Stimulated activated CD8-positive, alpha-beta memory T cell treated with anti-CD3 and anti-CD28 coated beads, Interleukin-7, amount 100 ng/mL, for 1 hour (primary cell): ENCODE measurements at places on chromosomes 7 and 10.

- no peak for DNase-seq
Observed at GRCh38 chr10:13631594-13631993, 44.8 kb downstream of the PRPF18 start.

DNA sequence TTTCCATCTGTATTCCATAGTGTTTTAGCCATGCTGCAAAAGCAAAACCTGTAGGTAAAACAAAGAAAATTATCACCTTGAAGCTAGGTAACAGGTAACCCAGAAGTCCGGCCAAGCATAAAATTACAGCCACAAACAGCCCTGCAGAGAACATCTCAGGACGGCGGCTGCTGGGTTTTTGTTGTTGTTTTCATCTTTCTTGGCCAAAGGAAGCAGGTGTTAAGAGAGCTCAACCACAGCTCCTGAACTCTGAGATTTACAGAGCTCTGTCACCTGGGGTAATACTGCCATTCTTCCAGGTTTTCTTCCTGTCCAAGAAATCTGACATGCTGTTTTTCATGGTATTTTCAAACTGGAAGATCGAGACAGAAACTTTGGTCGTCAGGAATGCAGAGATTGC lies 847 bp upstream of the SCIN start:
- DNase-seq = no peak

DNA sequence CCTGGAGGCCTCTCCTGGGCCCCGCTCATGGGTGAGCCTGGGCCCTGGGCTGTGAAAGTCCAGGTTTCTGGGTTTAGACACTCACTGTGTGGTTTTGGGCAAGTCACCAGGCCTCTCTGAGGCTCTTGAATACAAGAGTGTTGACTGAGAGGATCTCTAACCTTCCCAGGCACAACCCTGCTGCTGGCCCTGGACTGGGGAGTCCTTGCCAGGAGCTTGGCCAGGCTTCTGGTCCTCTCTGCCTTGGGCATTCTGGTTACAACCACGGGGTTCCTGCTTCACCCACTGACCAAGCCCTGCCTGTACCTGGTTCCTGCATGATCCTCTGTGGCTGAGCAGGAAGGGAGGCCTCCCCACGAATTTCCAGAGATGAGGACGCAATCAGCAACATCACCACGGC lies 63.6 kb upstream of the COL13A1 start:
- DNase-seq = no peak

DNA sequence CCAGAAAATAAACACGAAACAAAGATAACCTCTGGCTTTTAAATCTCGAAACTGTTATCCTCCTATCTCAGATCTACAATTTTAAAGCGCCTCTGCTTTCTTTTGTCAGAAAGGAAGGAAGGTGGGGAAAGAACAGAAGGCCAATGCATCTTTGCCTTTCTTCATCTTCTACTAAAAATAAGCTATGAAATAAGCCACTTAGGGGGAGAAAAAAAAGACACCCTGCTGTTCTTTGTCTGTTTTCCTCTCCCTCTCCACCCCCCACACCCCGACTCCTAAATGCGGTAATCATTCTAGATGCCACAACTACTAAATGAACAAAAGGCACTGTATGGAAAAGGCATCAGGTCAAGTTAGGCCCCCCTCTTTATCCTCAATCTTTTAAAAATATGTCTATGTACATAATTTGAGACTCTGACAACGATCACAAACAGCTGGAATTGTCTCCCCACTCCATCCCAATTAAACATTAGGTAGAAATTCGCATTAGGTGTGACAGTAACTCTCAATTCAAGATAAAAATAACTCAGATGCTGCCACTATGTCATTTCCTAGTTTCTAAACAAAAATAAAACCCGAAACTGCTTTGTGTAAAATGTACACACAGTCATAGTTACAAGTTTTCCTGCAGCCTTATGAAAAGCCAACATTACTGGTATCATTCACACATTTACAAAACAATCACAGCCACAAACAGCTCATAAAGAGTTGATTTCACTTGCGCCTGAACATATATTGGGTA lies 2.4 kb downstream of the UBE2H start:
- DNase-seq = no peak

- no peak for DNase-seq
Observed at GRCh38 chr7:127446842-127447241, 54.3 kb upstream of the ZNF800 start.

DNA sequence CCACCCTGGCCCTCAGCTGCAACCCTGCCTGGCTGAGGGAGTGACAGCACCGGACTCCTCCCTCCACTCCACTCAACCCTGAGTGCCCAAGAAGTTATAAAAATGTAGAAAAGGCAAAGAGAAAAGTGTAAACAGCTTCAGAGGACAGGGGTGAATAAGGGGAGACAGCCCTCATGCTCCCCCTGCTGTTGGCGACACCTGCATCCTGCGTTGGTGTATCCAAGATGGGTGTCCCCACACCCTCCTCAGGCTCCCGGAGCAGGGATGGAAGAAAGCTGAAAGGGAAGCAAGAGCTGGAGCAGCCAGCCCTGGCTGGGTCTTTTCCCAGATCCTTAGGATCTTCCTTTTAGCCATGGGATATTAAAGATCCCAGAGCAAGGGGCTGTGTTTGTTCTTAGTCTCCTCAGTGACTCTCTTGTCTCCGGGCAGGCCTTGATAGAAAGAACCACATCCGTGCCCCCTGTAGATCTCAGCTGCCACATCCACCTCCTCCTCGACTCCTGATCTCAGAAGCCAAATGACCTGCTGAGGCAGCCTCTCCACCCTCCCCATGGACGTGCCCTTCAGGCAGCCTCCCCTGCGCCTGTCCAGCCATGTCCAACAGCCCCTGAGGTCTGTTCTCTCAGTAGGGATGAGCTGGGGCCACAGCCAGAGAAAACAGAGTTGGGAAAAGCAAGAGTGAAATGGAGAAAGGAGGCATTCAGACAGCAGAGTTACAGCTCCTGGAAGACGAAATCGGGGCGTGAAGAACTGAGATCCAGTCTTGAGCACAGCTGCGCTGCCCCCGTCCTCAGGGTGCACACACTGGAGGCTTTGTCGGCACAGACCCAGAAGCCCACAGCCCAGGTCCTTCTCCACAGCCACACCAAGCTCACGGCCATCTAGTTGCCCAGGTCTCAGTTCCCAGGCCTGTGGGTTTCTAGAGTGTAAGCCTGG lies 6.8 kb downstream of the FAM131B start:
- DNase-seq = no peak

GRCh38 chr7:30814700-30815387 lies 43.6 kb downstream of the MINDY4 start:
- DNase-seq = no peak

DNA sequence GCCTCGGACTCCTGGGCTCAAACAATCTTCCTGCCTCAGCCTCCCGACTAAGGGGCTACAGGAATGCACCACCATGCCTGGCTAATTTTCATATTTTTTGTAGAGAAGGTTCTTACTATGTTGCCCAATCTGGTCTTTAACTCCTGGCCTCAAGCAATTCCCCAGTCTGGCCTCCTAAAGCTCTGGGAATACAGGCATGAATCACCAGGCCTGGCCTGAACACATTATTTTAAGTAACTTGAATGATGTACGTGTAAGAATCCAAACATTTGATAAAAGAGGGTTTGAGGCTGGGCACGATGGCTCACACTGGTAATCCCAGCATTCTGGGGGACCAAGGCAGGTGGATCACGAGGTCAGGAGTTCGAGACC lies 13.0 kb upstream of the BAMBI start:
- no peak for DNase-seq

GRCh38 chr7:115038158-115038557 lies 116.3 kb downstream of the MDFIC start:
- no peak for DNase-seq

DNA sequence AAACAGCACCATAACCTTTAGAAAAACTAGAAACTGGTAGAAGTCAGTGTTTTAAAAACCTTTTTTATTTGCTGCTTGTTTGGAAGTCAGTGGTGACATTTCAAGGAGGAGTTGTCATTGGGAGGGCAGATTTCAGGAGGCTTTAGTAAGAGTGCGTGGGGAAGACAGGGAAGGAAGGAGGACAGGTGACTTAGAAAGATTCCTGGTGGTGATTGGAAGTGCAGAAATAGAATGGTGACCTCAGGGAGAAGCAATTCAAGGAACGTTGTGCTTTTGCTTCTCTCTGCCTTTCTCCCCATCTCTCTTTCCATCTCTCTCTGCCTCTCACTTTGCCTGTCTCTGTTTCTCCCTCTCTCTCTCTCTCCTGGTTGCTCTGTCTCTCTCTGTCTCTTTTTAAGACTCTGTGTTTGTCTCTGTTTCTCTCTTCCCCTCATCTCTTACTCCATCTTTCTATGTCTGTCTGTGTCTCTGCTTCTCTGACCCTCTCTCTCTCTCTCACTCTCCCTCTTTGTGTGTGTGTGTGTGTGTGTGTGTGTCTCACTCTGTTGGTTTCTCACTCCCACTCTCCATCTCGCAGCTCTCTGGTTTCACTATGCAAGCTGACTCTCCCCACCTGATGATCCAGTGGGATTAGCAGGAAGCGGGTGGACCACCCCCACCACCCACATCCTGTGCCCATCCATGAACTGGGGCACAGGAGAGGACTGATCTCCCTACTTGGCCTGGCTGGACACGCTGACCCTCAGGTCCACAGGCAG lies 10.9 kb upstream of the PFKP start:
- no peak for DNase-seq

GRCh38 chr7:24034251-24034650 lies 249.7 kb upstream of the NPY start:
- no peak for DNase-seq

- no peak for DNase-seq
Observed at GRCh38 chr10:120735773-120736371, 115.3 kb upstream of the WDR11 start.

- peak; percentile 20 for DNase-seq
Observed at GRCh38 chr10:43304687-43305333, 37.9 kb upstream of the RASGEF1A start.

- DNase-seq = no peak
Observed at GRCh38 chr7:44918029-44918428, 32.7 kb upstream of the PURB start.

DNA sequence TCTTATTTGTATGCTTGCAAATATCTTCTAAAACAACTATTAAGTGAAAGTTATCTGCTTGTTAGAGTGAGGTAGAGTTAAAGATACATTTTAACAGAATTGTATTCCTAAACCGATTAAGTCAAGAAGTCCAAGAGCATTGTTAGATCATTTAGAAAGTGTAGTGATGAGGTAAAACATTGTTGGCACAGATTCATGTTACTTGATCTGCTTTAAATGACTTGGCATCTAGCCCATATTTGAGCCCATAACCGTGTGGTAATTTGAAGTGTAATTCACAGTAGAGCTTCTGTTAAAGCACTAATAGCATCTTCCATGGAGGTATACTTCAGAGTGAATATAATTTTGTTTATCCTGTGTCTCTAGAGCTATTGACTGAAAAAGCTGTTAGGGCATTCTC lies 62.1 kb downstream of the PTEN start:
- no peak for DNase-seq

DNA sequence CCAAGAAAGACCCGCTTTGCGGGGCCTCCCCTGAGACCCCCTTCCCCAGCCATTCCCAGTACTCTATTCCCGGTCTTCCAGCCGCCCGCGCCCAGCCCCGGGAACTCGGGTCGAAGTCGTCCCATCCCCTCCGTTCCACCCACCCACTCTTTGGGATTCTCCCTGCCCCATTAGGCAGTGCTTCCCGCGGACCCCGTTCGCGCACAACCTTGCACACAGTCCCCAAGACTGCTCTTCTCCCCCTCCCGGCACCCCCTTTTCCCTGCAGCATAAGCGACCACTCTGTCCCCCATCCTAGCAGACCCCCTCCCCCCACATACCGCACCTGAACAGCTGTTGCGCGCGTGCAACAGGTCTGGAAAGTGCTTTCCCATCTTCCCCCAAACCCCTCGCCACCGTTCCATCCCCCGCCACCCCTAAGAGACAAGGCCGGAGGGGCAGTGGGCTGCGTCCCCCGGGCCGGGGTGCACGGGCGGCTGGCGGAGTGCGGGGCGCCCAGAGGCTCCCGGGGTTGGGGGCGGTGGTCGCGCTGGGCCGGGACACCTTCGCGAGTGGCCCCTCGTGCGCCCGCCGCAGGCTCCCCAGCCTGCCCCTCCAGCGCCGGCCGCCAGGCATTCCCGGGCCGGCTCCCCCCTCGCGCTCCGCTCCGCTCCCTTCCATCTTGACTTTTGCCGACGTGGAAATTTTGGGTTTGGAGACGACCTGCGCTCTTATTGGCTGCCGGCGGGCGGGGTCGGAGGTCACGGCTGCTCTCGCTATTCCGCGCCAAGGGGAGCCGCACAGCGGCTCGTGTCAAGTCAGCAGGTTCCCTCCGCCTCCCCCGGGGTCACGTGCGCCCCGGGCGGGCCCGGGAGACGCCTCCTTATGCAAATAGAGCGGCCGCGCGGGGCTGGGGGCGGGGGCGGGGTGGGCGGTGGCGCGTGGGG lies 201.2 kb upstream of the NFE2L3 start:
- DNase-seq = peak; percentile 61

DNA sequence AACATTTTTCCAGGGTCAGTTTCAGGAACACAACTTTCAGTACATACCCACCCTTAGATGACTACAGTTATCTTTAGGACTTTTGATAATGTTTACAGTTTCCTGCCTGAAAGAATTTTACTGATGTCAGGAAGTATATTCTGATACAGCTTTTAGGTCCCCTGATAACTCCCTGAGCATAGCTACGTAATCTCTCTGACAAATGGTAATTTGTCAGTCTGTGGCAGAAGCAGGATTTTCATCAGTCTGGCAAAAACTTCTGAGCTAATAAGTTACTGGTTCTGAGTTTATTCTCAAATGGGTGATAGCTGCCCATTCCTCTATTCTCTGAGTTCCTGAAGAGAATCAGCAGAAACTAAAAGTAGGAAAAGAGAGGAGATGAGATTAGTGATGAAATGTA lies 270.1 kb upstream of the MTPN start:
- DNase-seq = no peak

- no peak for DNase-seq
Observed at GRCh38 chr10:97134110-97134509, 51.6 kb downstream of the SLIT1 start.

GRCh38 chr7:55571511-55572377 lies 558 bp downstream of the VOPP1 start:
- peak; percentile 30 for DNase-seq

DNA sequence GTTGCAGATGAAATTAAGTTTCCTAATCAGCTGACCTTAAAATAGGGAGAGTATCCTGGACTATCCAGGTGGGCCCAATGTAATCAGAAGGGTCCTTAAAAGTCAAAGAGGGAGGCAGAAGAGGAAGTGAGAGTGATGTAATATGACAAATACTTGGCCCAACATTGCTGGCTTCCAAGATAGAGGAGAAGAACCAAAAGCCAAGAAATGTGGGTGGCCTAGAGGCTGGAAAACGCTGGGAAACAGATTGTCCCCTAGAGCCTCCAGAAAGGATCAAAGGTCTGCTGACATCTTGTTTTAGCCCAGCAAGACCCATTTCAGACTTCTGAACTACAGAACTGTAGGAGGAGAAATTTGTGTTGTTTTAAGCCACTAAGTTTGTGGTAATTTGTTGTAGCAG lies 79.7 kb upstream of the NOBOX start:
- DNase-seq = no peak

DNA sequence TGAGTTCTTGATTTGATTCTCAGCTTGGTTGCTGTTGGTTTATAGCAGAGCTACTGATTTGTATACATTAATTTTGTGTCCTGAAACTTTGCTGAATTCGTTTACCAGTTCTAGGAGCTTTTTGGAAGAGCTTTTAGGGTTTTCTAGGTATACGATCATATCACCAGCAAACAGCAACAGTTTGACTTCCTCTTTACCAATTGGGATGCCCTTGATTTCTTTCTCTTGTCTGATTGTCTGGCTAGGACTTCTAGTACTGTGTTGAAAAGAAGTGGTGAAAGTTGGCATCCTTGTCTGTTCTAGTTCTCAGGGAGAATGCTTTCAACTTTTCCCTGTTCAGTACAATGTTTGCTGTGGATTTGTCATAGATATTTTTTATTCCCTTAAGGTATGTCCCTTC lies 86.2 kb downstream of the PLXDC2 start:
- no peak for DNase-seq

- DNase-seq = no peak
Observed at GRCh38 chr10:68088740-68089139, 13.7 kb upstream of the HERC4 start.
